ENCODE measurements at places on chromosomes 2 and 18.

GRCh38 chr18:74453016-74453566, 4.0 kb downstream of the DIPK1C start:
- no peak for DNase-seq

GRCh38 chr18:5828913-5829312, 66.4 kb downstream of the TMEM200C start:
- no peak for DNase-seq

DNA sequence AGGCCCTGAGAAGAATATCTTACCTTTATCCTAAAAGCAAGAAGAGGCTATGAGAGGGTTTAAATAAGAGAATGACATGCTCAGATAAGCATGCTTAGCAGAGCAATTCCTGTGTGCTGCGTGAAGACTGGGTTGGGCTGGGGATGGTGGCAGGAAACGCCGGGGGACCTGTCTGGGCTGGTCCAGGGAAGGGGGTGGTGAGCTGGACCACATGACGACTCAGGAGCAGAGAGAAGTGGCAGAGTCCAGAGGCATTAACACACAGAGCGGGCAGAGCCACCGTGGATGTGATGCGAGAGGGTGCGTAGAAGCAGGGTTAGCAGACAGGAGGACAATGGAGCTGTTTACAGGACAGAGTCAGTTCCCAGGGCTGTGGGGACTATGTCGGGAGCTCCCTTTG, 84.5 kb downstream of the ZBTB7C start:
- no peak for DNase-seq

GRCh38 chr2:225768741-225769140, 369.2 kb downstream of the NYAP2 start:
- no peak for DNase-seq

GRCh38 chr2:95388091-95388692, 14.3 kb upstream of the FAHD2A start:
- DNase-seq = no peak

DNA sequence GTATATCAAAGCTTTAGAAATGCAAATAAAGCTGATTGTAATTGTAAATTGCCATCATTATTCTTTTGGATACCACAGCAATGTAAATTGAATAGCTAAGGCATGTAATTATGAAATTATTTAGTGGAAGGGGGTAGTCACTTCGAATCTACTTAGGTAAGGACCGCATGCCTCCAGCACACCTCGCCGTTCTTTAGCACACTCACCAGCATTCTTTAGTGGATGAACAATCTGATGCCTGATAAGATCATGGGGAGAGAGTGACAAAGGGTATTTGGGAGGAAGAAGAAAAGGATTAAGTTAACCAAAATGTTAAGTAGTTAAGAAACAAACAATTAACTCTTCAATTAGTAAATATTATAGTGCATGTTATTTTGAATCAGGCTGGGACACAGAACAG, 46.4 kb upstream of the DSC1 start:
- no peak for DNase-seq

- DNase-seq = no peak
Measured at GRCh38 chr2:101401326-101401665, 14.0 kb upstream of the CREG2 start.

GRCh38 chr2:104755026-104755878, 98.7 kb upstream of the POU3F3 start:
- DNase-seq = no peak

DNA sequence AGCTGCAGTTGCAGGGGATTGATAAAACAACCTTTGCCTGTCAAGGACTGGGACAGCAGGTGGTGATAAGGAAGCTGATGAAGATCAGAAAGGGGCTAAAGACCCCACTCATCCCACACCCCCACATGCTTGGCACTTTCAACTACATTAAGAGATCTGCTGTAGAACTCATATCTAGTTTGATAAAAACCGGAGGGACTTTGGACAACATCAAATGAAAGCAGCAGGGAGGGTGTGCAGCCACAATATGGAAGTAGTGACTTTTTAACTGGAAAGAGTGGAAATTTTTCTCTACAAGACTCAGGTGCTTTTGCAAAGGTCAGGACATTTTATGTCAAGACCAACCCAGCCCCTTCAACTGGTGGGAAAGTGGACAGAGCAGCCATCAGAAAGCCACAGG, 56.8 kb downstream of the TBC1D8 start:
- DNase-seq = no peak

- DNase-seq = no peak
Measured at GRCh38 chr2:181318504-181319280, 138.5 kb upstream of the ITGA4 start.

DNA sequence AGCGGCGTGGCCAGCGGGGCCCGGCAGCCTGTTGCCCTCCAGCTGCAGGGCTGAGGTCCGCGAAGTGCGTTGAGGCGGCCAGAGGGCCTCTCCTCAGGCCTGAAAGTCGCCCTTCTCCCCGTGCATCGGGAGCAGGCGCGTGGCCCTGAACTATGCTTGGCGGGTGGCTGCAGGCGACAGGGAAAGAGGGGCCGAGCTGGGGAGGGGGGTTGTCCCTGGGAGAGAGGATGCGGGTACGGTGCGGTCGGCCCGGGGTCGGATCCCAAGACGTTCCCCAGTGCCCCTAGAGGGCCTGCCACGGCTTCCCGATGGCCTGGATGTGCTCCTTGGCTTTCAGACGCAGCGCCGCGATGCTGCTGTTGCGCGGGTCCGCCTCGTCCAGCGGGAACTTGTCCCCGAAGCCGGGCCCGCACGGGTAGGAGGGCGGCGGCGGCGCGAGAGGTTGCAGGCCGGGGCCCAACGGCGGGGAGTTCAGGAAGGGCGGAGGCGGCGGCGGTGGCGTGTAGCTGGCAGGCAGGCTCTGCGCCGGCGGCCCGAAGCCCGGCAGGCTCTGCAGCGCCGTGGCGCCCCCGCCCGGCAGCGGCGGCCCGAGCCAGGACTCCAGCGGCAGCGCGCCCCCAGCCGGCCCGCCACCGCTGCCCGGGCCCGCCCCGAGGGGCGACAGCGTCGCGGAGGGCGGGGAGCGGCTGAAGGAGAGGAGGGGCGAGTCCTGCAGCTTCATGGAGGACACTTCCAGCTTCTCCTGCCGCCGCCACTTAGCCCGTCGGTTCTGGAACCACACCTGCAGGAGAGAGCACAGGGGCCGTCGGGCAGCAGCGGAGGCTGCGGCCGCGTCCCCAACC, 4.3 kb downstream of the RAX start:
- peak; percentile 25 for DNase-seq

DNA sequence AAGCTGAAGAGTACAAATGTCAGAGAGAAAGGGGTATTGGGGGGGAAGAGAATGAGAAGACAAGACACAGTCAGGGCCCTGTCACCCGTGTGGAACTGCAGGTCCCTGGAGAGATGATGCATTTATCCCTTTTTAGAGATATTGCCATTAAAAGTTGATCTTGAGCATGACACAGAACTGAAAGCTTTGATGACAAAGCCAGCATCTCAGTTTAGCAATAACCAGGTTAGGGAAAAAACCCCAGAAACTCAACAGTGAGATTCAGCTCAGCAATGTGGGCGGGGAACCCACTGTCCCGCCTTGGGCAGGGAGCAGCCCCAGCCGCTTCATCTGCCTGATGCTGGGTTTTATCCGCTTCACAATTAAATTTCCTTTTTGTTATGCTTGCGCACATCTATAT, 181.1 kb downstream of the NEDD4L start:
- DNase-seq = no peak

DNA sequence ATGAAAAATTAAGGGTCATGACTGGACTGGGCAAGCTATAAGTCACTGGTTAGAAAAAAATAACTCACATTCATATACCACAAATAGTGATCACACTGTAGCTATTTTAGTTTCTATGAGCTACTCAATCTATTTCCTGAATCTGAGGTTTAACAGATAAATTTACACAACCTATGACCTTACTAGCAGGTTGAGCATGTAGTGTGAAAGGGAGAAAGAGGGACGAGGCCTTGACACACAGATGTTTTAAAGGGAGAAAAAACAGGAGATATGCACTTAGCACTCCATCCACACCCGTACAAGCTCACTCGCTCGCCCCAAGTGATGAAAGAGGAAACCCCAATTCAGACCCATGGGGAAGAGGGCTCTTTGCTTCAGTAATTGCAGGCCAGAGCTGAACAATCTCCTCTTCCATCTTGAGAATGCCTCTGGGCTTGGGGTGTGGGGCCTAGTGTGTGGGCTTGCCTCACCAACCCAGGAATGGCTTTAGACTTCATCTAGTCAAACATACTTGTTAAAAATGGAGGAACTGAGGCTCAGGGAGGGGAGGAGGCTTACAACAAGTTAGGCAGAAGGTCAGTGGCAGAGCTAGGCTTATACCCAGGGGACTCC, 10.7 kb downstream of the CYRIA start:
- no peak for DNase-seq

DNA sequence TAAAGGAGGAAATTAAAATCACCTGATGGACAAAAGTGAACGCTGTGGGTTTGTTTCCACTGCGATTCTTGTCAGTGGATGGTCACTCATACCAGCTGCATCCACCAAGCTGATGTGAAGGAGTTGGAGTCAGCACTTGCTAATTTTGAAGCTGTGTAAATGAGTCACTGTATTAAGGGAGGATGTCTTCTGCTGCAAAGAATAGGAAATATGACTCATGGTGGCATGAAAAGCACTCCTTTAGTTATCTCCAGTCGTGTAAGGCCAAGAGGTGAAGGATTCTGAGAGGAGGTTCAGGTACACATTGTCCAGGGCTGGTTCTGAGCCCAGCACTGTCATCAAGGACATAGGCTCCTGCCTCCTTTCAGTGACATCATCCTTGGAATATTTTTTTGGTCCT, 71.7 kb upstream of the SKOR2 start:
- DNase-seq = no peak

- DNase-seq = no peak
Measured at GRCh38 chr2:9895669-9896590, 52.7 kb downstream of the TAF1B start.

GRCh38 chr2:74869517-74869916, 35.6 kb downstream of the HK2 start:
- no peak for DNase-seq

DNA sequence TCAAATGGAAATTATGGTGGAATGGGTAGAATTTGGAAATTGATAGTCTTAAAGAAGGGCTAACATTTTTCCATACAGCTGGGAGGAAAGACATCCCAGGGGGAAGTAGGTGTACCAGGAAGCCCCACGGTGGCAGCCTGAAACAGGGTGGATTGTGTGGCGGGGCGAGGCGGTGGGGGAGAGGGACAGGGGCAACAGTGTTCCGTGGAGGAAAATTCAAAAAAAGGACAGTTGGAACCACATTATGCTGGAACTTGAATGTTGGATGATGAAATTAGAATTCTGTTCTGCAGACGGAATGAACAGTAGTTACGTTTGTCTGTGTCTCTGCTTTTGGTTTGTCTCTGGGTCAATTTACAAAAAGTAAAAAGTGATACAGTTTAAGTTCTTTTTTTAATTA, 10.6 kb upstream of the CIB4 start:
- no peak for DNase-seq

DNA sequence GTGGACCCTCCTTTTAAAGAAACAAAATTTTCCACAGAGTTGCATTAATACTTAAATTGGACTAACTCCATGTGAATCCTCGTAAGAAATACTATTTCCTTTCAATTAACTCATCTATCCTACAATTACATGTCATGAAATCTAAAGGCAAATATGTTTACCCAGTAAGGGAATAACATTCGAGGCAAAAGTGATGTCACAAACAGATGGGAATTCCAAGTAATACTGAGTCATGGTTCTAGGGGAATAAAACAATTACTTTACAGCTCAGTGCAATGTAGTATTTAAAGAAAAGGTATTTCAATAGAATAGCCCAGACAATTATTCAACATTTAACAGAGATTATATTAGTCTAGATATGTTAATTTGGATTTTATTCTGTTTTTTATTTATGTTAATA, 205.8 kb downstream of the ZNF385B start:
- no peak for DNase-seq

- no peak for DNase-seq
Measured at GRCh38 chr2:180573951-180574350, 406.5 kb upstream of the UBE2E3 start.

GRCh38 chr2:203280428-203281064, 41.7 kb downstream of the CYP20A1 start:
- no peak for DNase-seq

DNA sequence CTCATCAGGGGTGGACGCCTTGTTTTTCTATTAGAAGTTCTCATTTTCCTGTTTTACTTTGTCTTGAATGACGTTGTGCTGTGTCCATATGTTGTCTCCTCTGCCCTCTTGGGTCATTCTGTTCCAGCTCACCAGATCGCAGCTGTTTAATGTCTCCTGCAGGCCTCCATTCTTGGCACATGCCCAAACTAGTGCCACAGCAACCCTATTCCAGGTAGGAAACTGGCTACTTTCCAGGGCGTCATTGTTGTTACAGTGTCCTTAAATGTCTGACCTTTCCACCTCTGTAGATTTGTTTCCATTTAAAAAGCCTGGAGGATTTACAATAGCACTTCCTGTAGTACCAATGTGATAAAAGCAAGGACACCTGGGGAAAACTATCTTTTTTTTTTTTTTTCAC, 500.7 kb downstream of the METTL4 start:
- DNase-seq = peak; percentile 100

- no peak for DNase-seq
Measured at GRCh38 chr2:34001557-34001956, 402.5 kb upstream of the FAM98A start.

GRCh38 chr2:19312949-19313348, 45.5 kb downstream of the OSR1 start:
- DNase-seq = no peak

DNA sequence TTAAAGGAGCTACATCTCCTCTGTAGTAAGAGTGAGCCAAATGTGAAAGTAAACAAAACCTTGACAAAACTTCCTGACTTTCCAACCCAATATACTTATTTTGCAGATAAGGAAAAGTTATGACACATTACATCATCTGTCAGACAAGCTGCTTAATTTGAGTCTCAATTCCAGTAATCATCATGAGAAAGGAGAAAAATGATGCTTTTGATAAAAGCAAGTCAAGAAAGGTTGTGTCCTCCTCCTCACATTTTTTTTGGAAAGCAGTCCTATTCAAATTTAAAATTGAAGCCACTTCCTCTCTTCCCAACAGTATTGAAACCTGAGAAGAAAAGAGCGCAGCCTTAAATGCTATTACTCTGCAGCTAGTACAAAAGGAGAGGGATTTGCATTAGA, 519.6 kb downstream of the LRP1B start:
- no peak for DNase-seq

DNA sequence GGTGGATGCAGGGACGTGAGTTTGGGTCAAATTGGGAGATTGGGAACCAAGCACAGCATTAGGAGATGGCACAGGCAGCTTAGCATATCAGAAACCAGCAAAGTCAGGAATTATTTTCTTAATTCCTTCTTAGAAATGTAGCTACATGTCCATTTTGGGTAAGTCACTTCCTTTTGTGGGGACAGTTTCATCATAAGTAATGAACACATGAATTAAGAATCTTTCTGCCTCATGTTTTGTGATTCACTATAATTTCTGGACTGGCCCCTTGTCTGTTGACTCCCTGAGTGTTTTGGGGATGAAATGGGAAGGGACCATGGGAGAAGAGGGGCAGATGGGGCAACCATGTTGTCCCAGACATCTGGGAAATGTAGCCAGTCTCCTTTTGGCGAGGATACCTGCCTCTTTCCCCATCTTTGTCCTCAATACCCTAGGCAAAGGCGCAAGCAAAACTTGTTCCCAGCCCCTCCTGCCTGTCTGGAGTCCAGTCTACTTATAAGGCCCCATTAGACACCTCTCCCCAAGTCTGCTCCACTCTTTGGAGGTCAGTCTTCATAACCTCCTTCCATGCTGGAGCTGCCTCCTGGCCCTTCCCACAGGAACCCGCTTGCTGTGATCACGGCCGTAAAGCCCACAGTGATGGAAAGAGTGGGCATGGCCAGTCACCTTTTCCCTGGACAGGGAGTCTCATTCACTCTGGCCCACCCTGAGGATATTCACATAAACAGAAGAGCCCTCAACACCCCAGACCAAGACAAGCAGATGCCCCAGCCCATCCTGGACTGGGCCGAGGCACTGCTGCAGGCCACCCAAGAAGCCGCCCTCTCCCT, 25.7 kb downstream of the MTHFD2 start:
- DNase-seq = no peak
